IMR-90 (cell line): ENCODE measurements at places on chromosomes 12 and 14.
A peak's percentile ranks its signal among the peaks of the same experiment; 100 is the strongest.

DNA sequence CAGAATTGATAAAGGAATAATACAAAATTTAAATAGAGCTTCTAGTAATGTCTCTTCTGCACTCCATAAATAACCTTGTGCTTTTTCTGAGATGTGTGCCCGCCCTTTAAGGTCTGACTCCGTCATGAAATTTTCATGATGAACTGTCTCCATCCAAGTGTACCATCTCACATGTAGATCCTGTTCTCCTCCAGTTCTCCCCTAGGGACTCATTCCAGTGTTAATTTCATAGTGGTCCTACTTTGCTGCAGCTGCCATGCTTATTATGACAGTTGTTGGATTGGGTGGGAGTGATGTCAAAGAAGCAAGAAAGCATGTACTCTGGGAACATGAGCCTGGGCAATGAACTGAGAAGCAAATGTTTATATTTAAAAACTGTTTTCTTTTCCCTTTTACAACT, 442.5 kb upstream of the PDE3A start:
- no peak for DNase-seq

DNA sequence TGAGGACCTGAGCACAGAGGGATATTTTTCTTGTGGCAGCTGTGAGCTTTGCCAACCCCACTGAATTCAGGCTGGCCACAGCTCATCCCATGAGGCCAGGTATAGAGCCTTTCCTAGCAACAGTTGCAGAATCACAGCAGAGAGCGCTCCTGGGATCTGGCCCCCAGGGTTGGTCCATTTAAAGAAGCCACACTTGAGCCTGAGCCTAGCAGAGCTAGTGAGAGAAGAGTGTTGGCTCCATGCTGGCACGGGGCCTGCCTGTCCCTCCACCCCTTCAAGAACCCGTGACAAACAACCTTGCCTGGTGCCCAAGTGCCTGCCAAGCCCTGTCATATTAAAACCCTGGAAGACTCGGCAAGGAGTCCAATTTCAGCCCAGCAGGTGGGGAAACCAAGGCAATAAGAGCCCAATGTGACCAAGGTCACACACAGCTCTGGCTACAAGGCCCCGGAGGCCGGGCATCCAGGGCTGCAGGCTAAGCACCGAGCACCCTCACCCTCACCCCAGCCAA, 91.6 kb downstream of the LRRC74A start:
- no peak for DNase-seq

DNA sequence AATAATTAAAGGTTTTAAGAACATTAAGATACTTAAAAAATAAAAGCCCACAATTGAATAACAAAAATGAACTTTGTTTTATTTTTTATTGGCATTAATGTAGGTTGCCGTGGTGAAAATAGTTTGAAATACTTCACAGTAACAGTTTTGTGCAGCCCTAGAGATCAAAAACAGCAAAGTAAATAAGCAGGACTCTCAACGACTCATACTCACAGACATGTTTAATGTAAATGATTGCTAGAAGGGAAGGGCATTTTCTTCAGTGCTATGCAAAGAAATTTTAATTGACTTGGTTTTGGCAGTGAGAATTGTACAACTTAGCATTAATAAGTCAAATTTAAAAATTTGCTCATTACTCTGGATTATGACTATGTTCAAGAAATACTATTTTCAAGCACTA, 16.0 kb downstream of the TRMT5 start:
- DNase-seq = peak; percentile 76

- no peak for DNase-seq
Measured at GRCh38 chr14:75188520-75189268, 12.3 kb upstream of the TMED10 start.

DNA sequence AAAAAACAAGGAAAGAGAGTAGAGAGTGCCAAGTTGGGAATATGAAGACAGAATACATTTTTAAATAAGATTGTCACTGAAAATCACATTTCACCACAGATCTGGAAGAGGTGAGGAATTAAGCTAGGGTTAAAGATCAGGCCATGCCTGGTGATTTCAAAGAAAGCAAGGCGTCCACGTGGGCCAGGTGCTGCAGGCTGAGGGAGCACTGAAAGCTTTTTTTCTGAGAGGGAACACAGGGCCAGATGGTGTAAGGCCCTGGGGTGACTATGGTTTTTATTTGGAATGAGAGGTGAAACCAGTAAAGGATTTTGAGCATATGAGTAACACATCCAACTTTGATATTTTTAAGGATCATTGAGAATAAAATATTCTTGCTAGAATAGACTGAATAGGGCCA, 20.9 kb downstream of the SYT1 start:
- DNase-seq = no peak

DNA sequence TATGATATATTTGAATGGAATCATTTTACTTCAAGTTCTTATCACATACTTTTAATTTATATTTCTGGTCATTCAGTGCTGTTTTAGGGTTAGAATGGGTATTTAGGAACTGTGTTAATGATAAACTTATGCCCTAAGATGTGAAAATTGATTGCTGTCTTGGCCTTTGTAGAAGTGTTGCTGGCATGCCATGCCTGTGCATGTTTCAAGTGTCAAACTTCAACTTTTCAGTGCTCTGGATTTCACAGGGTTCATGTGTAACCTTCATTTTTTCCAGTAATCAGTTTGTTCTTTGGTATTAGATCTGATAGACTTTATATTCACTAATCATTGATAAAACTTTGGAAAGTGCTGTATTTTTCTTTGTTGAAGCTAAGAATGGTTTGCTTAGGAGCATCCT, 36.6 kb downstream of the YLPM1 start:
- DNase-seq = no peak

GRCh38 chr14:87491816-87492215, 501.2 kb downstream of the GALC start:
- no peak for DNase-seq

GRCh38 chr14:100100032-100100703, 34.9 kb downstream of the EVL start:
- DNase-seq = no peak

GRCh38 chr12:18101043-18101442, 11.1 kb upstream of the RERGL start:
- no peak for DNase-seq

- DNase-seq = no peak
Measured at GRCh38 chr14:99602788-99603415, 1.1 kb downstream of the CCDC85C start.

GRCh38 chr12:129076441-129077320, 223.4 kb downstream of the GLT1D1 start:
- no peak for DNase-seq

DNA sequence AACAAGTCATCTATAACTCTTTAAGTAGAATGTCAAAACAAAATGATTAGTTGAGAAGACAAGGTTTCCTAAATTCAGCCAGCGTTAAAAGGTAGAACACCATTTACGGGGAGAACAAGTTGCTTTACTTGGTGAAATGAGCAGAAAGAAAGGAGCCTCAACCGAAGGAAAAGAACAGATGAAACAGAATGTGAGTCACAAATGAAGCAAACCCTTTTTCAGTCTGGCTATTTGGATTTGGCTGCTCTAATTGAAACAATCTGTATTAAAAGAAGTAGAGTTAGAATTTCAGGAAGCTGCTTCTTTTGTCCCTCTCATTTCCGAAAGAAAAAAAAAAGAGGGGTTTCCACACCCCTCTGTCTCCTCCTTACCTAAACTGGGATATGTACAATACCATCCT, 34.6 kb downstream of the CEP128 start:
- DNase-seq = peak; percentile 34

DNA sequence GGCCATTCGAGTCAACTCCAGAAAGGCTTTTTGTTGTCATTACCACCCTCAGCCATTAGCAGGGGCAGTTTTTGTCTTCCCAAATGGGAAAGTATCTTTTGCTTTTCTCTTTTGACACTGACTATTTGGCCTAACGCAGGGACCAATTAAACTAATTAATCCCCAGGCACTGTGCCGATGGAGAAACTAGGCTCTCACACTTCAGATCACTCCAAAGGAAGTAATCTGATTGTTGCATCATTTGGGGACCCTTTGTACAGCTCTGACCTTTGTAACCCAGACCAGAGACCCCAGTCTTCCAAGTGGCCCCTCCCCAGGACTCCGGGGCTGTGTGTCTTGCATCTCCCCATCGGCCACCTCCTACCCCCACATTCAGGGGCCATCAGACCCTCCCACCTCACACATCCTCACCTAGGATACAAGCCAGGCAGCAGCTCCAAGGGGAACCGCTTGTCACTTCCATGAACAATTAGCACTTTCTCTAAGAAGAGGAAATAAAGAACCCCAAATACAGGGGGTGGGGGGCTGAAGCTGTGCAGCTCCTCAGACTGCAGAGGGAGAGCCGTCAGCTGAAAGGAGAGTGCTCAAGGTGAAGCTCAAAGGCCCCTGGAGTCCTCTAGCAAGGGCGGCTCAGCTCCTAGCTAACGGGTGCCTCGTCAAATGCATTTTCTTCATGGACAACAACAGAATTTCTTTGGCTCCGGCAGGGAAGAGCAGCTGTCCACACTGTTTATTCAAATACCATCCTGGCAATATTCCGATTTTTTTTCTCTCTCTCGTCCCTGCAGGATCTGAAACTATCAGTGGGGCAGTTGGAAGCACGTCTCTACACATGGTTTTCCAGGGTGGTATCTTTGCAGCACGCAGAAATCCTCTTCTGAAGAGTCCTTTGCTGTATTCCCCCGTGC, 64.3 kb upstream of the DIO3 start:
- no peak for DNase-seq
